ENCODE measurements at places on chromosomes 4 and X.
A peak's percentile ranks its signal among the peaks of the same experiment; 100 is the strongest.

GRCh38 chrX:125205918-125206665 is 113.6 kb upstream of the TEX13C start:
- peak; percentile 15 for DNase-seq

DNA sequence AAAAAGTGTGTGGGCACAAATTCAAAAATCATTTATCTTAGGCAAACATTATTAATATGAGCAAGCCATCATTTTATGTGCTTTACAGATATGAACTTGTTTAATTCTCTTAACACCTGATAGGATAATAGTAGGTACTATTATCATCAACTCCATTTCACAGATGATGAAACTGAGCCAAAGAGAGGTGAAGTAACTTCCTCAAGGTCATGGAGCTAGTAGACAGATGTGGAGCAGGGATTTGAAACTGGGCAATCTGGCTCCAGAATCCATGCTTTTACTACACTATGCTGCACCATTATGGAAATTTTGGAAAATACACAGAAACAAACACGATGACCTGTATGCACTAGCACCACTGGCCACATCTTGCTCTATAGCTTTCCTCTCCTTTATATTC is 1.0 kb upstream of the PIN4 start:
- no peak for DNase-seq

DNA sequence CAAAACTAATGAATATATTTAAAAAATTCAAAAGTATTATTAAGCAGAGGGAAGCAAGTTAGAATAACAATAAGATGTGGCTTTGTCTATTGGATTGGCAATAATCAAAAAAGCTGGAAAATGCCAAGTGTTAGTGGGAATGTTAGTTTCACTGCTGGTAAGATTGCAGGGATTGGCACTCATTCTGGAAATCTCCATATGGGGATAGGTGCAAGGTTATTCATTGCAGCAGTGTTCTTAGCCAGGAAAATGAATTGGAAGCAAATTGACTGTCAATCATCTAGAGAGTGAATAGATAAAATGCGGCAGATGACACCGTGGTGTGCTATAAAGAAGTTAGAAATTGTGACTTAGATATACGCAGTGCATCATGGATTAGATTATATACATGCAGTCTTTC is 1615.5 kb upstream of the PCDH7 start:
- DNase-seq: no peak

GRCh38 chrX:139851730-139852129 is 81.1 kb downstream of the ATP11C start:
- no peak for DNase-seq

DNA sequence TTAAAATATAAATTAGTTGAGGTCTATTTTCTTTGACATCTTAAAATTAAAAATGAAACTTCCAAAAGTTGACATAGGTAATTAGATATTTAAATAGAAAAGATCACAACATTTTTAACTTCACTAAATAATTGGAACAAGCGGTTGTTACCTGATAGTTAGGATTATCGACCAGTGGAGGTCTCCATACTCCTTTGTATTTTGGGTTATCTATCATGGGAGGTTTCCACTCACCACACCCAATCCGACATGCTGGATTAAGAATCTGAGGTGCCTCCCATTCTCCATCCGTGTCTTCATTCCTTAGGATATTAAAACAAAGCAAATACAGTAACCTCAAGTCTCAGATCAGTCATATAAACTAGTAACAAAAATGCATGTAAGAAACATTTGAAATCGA is 22.2 kb downstream of the SCOC start:
- DNase-seq: no peak

GRCh38 chr4:121665371-121665770 is 31.4 kb downstream of the ANXA5 start:
- DNase-seq: no peak

DNA sequence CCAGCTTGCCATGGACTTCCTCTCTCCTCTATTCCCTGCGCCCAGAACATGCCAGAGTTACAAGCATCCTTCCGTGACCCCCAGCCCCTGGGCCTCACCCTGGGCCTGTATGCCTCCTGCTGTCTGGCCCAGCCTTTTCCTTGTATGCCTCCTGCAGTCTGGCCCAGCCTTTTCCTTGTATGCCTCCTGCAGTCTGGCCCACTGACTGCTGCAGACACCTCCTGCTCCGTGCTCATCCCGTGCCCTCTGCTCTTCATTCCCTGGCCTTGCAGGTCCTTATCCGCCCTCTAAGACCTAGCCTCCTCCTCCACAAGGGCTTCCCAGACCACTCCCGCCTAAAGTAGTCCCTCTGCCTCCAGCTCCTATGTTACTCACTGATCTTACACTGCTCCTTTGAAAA is 44.2 kb downstream of the IRF2 start:
- no peak for DNase-seq
